ENCODE measurements at places on chromosomes 12 and 14.

DNA sequence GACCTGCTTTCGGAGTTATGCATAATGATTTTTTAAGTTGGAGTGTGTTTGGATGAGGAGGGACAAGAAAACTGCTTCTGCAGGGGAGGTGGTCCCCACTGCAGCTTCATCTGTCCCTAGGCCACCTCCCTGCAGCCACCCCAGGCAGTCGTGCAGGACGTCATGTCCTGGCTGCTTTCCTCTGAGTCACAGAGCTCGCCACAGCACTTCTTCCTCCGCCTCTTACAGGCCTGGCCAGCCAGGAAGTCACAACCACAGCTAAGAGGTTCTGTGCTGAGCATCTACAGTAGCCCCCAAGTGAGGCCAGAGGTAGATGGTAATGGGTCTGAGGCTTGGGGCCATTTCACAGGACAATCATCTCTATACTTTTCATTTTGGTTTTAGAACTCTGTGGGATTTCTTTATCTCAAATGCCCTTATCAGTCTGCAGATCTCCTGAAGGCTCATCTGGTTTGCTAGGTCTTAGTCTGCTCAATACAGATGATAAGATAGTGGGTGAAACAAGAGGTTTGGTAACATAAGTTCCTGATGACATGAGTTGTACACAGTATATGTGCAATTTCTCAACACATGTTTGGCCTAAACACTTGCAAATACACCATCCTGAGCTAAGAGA, 106.4 kb downstream of the ARF6 start:
- no peak for DNase-seq

DNA sequence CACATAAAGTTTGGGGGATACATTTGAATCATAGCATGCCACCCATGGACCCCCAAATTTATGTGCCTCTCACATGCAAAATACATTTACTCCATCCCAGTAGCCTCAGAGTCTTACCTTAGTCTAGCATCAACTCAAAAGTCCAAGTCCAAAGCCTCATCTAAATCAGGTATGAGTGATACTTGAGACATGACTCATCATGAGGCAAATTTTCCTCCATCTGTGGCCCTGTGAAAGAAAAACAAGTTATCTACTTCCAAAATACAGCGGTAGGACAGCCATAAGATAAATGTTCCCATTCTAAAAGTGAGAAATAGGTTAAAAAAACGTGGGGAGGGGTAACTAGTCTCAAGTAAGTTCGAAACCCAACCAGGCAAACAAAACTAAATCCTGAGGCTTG, 444.2 kb downstream of the SNAPC1 start:
- DNase-seq, result no peak

DNA sequence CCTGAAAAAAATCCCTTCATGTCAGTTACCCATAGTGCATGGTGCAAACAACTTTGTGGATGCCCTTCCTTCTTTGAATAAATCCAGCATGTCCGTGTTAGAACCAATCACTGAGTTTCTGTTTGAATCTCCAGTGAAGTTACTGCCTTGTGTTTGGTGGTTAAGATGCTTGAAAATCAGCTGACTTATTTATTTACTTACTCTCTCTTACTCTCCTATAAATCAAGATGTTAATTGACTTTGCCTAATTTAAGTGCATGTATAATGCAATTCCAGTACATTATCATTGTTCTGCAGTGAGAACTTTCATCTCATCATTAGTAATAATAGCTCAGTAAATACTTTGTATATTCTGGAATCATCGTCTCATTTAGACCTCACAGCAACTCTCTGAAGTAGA, 114.2 kb downstream of the ESRRB start:
- no peak for DNase-seq

DNA sequence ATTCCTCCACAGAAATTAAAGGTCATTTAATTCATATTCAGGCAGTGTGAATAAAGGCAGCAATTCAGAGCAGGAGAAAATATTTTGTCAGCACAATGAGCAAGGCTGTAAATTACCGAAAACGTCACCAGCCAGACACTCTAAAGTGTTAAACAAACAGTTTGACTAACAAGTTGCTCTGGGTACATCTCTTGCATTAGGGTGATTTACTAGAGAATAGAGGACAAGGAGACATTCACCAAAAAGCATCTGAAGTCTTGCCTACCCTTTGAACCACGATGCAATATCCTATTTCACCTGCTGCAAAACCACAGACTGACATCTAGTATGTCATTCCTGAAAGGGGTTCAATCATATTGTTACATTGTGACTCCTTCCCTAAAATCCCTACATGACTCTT, 27.1 kb upstream of the GPHB5 start:
- no peak for DNase-seq

GRCh38 chr14:89027097-89027740, 202.8 kb downstream of the TTC8 start:
- peak; percentile 5 for DNase-seq

GRCh38 chr12:33322519-33322918, 117.1 kb downstream of the SYT10 start:
- no peak for DNase-seq

DNA sequence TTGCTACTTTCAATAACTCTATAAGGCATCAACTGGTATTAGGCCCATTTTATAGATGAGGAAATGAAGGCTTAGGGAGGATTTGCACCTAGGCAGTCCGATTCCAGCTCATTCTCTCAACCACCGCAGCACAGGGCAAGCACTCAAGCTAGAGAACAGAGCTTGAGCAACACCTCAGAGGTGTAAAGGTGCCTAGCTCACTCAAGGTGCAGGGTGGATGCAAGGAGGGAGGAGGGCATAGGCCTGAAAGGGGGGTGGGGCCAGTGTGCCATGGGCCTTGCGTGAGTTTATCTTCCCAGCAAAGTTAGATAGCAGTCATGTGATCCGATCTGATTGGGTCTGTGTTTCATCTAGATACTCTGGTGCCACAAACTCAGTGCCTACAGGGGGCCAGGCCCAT, 10.2 kb upstream of the EMP1 start:
- no peak for DNase-seq

DNA sequence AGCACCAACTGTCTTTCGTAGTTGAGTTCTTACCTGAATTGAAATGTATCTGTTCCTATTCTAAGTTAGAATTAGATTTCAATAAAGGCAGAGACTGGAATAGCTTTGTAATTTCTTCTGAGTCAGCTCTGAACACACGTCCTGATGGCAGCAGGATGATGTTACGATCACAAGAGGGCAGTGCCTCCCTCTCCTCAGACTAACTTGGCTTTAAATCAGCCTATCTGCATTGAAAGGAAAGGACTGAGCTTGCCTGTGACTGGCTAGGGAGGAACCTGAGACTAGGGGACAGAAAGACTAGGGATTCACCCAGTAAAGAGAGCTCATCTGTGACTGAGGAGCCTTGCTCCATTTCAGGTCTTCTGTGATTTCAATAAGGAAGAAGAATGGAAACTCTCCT, 323.7 kb upstream of the OR4E1 start:
- no peak for DNase-seq

- DNase-seq, result no peak
Measured at GRCh38 chr12:52992699-52993557, 13.3 kb upstream of the EIF4B start.
